ENCODE measurements at places on chromosomes 2 and 18. TPM values are rescaled to one million over a fixed set of nuclear protein-coding genes. Genes with fewer than 3 reads are reported as not detected.

Gene RAPGEF4
- 0.14 TPM for total RNA-seq

Gene CXCR4
- not detected for total RNA-seq

Gene KCNS3
- 1.5 TPM for total RNA-seq

Gene LIMS2
- 52.5 TPM for total RNA-seq

Gene CCDC74A
- 6.4 TPM for total RNA-seq

Gene ACTR3
- 602 TPM for total RNA-seq

Gene ZDBF2
- 12.2 TPM for total RNA-seq

Gene ANKRD62
- total RNA-seq: not detected

Gene ALPG
- total RNA-seq: not detected

All from HFFc6 (cell line).